T47D (cell line): ENCODE measurements at places on chromosomes 3 and 15.

DNA sequence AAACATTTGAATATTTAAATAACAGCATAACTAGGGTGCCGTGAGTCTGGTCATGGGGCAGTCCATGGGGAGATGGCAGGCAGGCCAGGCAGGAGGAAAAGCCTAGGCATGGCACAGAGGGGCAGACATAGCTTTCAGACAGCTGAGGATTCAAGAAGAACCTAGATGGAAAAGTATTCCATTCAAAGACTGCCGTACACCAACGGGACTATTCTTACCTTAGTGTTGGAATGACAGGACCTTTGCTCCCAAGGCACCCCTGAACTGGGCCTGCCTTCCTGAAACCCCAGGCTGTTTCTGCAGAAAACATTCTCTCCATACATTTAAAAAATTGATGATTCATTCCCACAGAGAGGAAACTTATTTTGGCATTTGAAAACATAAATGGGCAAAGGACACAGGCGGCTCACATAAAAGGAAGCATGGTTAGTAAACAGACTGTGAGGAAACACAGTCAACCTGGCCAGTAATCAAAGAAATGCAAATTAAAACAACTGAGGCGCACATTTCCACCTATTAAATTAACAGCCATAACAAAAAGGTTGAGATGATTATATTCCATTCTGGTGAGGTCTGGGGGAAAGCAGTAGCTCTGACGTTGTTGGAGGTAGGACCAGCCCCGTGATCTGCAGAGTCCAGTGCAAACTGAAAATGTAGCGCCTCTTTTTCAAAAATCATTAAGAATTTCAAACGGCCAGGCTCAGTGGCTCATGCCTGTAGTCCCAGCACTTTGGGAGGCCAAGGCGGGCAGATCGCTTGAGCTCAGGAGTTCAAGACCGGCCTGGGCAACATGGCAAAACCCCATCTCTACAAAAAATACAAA lies 71.3 kb upstream of the SMAD3 start:
- DNase-seq = no peak

DNA sequence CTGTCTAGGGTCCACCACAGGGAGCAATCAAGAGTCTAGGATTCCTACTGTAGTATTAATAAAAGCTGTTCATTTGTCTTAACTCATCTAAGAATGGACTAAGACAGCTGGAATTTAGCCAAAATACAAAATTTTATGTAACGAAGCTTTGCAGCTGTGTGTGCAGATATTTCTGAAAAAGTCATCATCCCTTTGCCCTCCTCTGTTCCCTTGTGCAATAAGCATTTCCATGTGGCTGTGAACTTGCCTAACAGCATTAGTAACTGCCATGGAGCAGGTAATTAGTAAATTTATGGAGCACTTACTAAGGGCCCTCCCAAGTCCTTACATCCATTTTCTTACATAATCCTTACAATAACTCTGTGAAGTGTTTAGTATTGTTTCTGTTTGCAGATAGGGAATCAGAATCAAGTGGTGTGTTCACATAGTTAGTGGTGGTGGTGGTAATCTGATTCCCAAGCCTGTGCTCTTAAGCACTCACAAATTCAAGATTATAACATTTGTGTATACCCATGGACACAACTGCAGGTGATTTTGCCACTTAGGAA lies 114.5 kb downstream of the RARB start:
- no peak for DNase-seq

DNA sequence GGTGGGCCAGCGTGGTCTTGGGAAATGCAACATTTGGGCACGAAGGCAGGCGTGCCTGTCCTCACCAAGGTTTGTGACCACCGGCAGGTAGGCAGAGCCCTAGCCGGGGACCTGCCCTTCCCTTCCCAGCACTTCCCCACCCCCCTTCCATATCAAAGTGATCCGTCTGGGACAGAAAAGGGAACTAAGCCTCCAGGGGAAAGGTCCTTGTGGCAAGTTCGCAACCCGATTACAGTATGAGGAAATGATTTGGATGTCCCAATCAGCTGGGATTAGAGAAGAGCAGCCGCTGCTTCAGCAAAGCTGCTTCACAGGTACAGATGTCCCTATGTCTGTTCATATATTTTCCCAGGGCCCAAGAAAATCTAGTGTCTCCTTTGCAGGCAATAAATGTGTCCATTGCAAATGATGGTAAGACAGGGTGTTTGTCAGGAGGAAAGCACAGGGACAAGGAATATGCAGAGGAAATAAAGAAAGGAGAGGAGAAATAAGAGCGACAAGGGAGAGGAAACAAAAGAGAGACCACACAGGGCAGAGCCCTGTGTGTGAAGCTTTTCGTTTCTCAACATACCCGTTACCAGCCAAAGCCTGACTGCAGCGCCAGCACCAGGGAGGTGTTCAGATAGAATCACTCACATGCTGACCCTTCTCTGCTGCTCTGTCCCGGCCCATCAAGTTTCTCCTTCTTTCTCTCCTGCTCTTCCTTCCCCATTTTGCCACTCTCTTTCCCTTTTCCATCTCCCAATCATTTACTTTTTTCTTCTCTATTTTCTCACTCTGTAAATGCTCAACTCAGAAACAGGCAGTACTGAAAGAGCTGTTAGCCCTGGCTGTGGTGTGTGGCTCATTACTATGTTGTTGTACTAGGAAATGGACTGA lies 17.4 kb upstream of the SECISBP2L start:
- DNase-seq = no peak

GRCh38 chr15:70172124-70172523 lies 74.4 kb upstream of the TLE3 start:
- no peak for DNase-seq

- no peak for DNase-seq
Measured at GRCh38 chr15:29682781-29683180, 139.5 kb downstream of the TJP1 start.

DNA sequence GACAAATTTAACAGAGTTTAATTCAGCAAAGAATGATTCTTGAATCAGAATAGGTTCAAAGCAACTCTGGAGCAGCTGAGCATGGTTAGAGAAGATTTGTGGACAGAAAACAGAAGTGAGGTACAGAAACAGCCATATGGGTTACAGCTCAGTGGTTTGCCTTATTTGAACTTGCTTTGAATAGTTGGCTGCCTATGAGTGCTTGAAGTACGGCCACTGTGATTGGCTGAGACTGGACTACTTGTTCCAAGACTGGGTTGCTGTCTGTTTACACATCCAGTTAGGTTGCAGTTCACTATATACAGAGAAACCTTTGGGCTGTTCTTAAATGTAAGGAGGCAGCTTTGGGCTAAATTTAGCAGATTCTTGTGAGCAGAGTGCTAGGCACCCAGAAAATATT lies 79.4 kb upstream of the CADPS start:
- DNase-seq = no peak

DNA sequence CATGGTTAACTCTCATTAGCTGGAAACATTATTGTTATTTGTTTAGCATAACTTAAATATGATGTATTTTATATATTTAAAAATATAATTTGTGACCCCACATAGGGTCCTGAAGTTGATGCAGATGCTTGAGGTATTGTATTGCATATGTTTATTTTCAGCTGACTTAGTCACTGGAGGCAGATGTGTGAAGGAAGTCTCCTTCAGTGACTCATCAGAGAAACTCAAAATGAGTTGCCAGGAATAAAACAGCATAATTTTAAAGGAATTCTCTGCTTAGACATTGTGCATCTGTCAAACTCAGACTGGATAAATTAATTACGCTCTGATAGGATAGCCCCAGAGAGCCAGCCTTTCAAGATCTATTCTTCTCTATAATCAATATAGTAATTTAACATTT lies 7.9 kb upstream of the OR4F6 start:
- DNase-seq = no peak

DNA sequence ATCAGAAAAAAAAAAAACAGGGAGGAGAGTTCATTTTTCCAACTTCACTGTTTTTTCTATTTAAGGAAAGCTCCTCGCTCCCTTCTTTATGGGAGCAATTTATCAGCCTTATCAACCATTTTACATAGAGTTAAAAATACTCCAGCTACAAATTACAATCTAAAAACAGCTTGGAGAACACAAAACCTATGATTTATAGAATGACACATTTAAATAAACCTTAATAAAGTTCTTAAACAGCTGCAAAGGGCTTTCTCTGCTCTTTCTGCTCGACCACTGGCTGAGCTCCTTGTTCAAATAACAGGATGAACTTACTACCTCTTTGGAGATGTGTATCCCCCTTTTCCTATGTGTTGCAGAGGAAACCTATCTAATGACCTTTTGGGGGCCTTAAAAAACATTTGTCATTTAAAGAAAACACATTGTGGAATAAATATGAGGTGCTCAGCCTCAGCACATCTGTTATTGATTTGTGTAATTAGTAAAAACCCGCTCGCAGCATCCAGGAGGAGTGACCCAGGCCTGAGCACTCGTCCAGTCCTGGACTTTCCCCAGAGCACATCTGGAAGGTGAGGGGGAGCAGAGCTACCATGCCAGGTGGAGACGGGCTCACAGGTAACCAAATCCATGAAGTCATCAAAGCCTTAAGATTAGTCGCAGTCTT lies 231.2 kb downstream of the ATP8B4 start:
- no peak for DNase-seq

DNA sequence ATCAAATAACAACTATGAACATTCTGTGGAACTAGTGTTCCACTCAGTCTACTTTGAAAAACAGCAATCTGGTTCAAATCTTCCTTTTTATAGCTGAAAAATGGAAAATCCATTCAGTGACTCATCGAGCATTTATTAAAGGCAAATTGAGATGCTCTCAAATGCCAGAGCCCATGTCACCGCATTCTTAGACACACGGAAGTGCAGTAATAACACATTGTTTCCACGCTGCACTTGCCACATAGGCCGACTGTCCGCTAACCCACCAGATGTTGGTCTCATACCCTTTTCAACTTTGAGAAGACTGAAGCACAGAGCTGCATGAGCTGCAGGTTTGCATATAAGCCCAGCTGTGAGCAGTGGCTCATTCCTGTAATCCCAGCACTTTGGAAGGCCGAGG lies 95.9 kb downstream of the TMEM266 start:
- DNase-seq = no peak

DNA sequence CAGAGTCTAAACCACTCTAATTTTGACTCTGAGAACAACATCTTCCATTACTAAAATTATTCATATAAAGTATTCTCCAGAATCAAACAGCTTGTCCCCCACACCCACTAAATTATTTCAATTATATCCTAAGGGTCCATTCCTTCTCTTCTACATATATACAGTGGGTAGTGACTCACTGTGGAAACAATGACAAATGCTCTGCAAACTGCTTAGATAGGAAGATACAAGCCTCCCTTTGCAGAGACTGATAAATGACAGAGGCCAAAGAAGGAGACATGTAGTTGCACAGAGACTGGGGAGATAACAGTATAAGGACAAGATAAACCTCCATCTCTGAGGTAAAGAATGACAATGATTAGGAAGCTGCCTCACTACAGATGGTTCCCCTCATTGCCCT lies 1087.4 kb downstream of the AGBL1 start:
- DNase-seq = no peak

GRCh38 chr3:156648086-156648485 lies 26.3 kb upstream of the TIPARP start:
- no peak for DNase-seq

GRCh38 chr3:191813245-191813644 lies 352.3 kb downstream of the PYDC2 start:
- DNase-seq = no peak

GRCh38 chr15:40006003-40006402 lies 33.0 kb downstream of the SRP14 start:
- DNase-seq = no peak
